Activated T-cell treated with anti-CD3 and anti-CD28 coated beads for 4 hours (primary cell): ENCODE measurements at places on chromosomes 11 and 22.

DNA sequence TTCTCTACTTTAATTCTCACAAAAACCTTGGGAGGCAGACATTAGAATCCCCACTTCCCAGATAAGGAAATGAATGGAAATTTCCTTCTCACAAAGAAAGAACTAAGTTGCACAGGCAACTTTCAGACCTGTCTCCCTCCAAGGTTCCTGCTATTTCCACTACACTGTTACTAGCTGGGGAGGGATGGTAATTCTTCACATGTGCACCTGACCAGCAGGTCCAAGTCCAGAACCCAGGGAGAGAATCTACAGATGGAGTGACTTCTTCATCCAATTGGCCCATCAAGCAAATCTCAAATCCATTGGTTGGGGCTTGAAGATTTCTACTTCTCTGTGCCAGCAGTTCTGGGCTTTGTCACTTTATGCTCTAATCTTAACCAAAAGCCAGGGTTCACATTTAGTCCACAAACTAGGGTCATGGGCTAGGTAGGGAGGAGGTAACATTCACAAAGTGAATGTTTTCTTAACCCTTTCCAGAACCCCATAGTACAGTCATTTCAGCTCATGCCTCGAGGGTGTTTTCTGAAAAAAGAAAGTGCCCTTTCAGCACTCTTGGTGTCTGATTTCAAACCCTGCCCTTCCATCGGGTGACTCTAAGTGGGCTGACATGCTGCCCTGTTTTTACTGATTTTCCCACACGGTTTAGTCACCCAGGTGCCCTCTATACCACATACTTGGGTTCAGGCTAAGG, 2.7 kb downstream of the POU2AF1 start:
- no peak for DNase-seq

GRCh38 chr22:48574776-48575617, 1252.7 kb downstream of the BRD1 start:
- no peak for DNase-seq

GRCh38 chr22:44412136-44412731, 85.8 kb downstream of the RTL6 start:
- no peak for DNase-seq

DNA sequence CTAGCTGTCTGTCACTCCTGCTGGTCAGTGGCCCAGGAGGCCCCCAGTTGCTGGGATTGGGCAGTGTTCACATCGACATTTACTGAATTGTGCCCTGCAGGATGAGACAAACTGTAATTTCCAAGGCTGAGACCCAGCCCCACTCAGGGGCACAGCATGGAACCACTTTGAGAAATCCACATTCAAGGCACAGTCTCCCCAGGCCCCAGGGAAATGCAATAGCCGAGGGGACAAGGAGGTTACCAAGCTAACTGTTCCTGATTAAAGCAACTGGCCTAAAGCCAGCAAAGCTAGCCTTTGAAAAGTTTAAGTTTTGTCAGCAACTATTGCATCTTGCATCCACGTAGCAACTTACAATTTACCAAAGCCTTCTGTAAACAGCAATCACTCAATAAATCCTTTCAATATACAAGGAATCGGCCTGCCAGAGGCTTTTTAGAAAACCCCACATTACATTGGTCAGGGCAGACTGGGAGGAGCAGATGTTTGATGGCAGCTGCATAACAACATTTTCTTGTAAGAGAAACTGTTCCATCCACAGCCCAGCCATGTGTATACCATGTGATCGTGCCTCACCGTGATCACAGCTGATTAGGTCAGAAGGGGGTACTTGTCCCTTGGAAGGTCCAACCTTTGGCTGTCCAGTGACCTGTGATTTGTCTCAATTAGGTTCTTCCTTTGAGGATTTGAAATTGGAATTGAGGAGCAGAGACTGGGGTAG, 103.9 kb downstream of the TENM4 start:
- DNase-seq = no peak

DNA sequence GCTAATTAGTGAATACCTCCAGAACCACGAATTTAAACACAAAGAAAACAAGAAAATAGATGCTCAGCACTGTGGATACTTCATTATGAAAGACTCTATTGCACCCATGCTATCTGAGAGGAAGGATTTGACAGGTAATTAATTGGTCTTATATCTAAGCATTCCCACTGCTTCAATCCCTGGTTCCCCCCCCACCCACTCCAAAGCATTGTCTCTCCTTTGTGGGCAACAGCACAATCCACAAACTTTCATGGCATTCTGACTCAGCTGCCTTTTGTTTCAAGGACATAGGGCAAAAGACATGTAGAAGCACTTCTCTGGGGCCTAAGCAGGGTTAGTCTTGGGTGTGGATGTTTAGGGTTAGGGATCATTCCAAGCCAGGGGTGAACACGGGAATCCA, 551.4 kb downstream of the BUD13 start:
- no peak for DNase-seq
